Stimulated activated CD4-positive, alpha-beta T cell treated with anti-CD3 and anti-CD28 coated beads, Interleukin-2, amount 100 ng/mL, for 48 hours (primary cell): ENCODE measurements at places on chromosomes 2 and 18.
A peak's percentile ranks its signal among the peaks of the same experiment; 100 is the strongest.

- no peak for DNase-seq
Observed at GRCh38 chr2:156125018-156125417, 207.5 kb downstream of the NR4A2 start.

- peak; percentile 10 for DNase-seq
Observed at GRCh38 chr2:88600038-88600465, 27.2 kb downstream of the EIF2AK3 start.

DNA sequence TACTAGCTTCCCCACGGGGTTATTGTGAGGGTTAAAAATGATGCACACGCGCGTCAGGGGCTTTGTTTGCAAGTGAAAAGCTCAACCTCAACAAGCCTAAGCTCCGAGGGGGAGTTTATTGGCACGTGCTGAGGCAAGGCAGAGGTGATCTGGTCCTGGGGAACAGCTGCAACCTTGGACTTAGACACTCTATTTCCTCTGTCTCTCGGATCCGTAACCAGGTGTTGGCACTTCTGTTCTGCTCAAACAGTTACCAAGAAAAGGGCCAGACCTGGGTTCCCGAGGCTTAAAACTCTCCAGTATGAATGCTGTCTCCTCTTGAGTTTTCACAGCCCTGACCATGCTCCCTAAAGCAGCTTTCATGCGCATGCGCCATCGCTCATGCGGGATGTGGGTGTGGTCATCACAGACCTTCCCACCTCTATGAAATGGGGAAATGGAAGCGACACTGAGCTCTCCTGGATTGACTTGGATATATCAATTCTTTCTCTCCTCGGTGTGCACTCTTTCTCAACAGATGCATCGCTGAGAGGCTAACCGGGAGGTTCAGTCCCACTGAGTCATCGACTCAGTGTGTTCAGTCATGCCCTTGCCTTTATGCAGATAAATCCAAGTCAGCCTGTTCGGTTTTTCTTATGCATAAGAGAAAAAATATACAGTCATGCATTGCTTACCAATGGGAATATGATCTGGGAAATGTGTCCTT is 19.9 kb upstream of the RAB31 start:
- no peak for DNase-seq

GRCh38 chr18:8938817-8939216 is 163.7 kb upstream of the NDUFV2 start:
- no peak for DNase-seq

- no peak for DNase-seq
Observed at GRCh38 chr2:101306410-101306809, 2.1 kb downstream of the RNF149 start.

- DNase-seq, result no peak
Observed at GRCh38 chr2:110796716-110797301, 64.4 kb downstream of the ACOXL start.

GRCh38 chr18:48781163-48781987 is 169.4 kb downstream of the SMAD7 start:
- no peak for DNase-seq

DNA sequence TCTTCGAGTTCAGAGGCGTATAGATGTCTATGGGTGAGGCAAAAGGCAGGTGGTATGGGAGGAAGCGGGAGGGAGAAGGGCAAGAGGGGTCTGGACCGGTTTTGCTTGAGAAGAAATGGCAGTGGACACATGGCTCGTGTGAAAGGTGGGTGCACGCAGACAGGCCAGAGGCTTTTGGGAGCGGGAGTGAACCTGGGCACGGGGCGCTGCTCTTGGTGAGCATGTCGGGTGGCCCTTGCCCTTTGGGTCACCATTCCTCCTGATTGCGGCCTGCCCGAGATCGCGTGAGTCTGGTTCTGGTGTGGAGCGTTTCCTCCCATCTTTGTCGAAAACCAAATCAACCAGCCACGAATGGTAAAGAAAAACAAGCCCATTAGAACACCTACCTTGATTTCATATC is 12.6 kb downstream of the LDLRAD4 start:
- no peak for DNase-seq

- no peak for DNase-seq
Observed at GRCh38 chr2:56709181-56709580, 525.4 kb downstream of the CCDC85A start.
